ENCODE measurements at places on chromosomes 12 and 14.

- no peak for DNase-seq
These were observed 36.8 kb downstream of the PPTC7 start for GRCh38 chr12:110546339-110546738.

DNA sequence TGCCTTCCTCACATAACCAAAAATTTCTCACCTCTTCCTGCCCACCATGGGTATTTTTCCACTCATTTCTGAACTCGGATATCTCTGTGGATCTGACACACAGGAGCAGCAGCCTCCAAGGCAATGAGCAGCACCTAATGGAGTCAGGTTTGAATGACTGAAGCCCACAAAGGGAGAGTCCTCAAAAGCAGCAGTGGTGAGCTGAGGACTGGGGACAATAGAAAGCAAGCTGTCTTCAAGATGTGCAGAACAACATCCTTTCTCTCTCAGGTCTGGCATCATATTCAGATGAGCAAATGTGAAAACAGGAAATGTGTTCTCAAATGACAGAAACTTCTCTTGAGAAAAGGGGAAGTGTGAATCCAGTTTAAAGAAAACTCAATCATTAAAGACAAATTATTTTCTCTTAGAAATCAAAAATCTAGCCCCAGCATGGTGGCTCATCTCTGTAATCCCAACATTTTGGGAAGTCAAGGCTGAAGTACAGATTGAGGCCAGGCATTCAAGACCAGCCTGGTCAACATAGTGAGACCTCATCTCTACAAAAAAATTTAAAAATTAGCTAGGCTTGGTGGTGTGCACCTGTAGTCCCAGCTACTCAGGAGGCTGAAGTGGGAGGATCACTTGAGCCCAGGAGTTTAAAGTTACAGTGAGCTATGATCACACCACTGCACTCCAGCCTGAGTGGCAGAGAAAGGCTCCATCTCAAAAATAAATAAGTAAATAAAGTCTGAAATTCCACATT lies 54.2 kb downstream of the C12orf42 start:
- DNase-seq: no peak

GRCh38 chr14:103541709-103542604 lies 13.0 kb downstream of the TRMT61A start:
- no peak for DNase-seq

DNA sequence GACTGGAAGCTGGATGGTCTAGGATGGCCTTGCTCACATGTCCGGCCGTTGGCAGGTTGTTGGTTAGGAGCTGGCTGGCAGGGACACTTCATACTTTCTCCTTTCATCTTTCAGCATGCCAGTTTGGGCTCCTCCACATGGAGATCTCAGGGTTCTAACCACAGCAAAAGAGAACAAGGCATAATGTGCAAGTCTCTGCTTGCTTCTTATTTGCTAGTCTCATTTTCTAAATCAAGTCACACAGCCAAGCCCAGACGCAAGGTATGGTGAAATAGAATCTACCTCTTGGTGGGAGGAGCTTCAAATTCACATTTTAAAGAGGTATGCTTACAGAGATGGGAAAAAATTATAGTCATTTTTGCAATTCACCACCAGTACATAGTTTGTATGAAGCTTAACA lies 69.1 kb upstream of the NAP1L1 start:
- DNase-seq: no peak

DNA sequence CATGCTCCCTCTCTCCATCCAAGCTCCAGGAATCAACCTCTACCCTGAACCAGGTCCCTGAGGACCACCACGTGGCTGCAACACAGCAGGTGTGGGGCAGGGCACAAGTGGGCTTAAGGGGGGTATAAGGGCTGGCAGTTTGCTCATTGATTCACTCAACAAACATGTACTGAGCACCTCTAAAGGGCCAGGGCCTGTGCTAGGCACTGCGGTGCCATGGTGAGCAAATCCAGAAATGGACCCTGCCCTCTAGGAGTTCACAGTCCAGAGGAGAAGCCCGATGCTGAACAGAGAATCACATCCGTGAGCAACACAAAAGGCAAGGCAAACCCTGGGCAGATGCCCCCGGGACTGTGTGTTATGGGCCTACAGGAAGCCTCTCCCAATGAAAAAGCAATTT lies 6.5 kb upstream of the AQP2 start:
- DNase-seq: no peak

DNA sequence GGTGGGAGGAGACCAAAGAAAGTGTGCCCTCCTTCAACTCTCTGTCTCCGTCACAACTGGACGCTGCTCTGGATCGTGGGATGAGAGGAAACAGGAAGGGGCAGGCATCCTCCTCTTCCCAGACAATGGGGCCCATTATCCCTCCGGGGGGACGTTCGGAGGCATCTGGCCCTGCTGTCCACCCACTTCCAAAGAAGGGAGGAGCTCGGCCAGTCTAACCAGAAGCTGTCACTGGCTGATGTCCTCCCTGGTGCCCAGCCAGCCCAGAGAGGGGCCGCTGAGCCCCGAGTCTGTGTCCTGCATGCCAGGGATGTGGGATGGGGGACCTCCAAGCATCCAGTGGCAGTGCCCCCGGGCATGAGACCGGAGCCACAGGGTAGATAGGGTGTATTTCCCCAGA lies 39.8 kb upstream of the MEG3 start:
- DNase-seq: no peak

Data from forelimb muscle (tissue), 1 donor.